ENCODE measurements at places on chromosomes 4 and X.

GRCh38 chr4:189304167-189304566 lies 636.5 kb upstream of the FRG1 start:
- no peak for DNase-seq

GRCh38 chr4:120874792-120875774 lies 47.4 kb downstream of the PRDM5 start:
- DNase-seq: no peak

- peak; percentile 84 for DNase-seq
These were observed 123.2 kb upstream of the KCNIP4 start for GRCh38 chr4:22071749-22072148.

- peak; percentile 69 for DNase-seq
These were observed 12.8 kb upstream of the ELOVL6 start for GRCh38 chr4:110211007-110211769.

GRCh38 chr4:176268963-176269362 lies at the start of gene ASB5:
Gene ASB5, minus strand, starts transcription at chr4:176269222. Its CDS starts 114 bp downstream, at chr4:176269108.
- no peak for DNase-seq

DNA sequence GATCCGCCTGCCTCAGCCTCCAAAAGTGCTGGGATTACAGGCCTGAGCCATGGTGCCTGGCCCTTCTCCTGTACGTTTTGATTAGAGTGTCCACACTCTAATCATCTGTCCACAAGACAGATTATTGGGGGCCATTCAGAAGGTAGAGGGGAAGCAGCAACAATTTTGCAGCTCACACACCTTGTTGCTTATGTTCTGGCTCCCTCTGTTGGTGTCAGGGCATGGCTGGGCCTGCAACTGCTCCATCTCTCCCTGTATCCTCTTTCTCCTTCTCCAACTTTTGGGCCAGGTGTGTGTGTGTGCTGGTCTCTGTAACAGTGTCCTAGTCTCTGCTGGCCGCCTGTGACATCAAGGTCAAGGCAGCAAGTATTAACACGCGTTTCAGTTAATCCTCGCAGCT lies 125.5 kb upstream of the MBNL3 start:
- peak; percentile 9 for DNase-seq

GRCh38 chrX:46712764-46713163 lies 46.2 kb downstream of the SLC9A7 start:
- no peak for DNase-seq

All from MM.1S (cell line).